ENCODE measurements at places on chromosomes 7 and 10.

- DNase-seq, result no peak
These were observed 18.3 kb downstream of the ZFAND2A start for GRCh38 chr7:1141651-1142050.

GRCh38 chr7:11743548-11743947, 88.5 kb downstream of the THSD7A start:
- no peak for DNase-seq

DNA sequence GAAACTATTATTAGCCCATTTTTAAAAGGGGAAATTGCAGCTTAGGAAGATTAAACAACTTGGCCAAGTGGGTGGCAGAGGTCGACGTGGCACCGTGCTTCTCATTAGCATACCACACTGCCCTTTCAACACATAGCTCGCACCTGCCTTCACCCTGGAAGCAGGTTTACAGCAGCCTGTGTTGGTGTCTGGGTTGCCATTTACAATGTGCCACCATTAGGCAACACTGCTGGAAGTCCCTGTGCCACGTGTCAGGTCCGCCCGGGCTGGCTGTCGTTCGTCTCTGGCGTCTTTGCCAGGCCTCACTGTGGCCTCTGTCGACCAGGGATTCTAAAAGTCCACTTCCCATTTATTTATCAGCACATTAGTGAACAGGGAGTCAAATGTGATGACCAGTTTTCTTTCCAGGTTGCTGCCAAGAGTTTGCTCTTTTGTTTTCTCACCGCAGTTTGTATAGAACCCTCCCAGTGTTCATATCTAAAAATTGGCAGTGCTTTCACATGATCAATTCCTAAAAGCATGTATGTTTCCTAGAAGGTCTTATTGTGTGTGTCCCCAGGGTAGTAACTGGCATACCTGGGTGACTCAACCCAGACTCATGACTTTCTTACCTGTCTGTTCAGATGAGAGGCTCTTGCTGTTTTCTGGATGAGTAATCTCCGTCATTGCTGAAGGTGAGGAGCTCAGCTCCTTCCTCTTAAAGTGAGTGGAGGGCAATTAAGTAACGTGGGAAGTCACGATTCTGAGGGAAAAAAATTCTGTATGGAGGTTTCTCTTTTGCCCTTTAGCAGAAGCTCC, 9.2 kb downstream of the INSIG1 start:
- DNase-seq, result no peak

DNA sequence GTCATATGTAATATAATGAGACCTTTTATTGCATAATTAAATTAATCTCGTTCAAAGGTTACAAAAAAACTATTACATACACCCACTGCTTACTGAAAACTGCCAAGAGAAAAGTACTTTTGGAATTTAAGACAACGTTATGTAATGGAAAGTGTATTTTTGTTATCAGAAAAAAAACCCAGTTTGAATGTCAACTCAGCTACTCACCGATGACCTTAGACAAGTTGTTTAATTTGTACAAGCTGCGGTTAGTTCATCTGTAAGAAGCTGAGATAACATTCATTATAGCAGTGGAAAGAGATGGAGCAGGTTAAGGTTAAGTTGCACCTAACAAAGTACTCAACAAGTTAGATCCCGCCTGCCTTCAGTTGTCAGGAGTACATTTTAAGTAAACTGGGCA, 1.1 kb downstream of the PSMA2 start:
- DNase-seq, result no peak

DNA sequence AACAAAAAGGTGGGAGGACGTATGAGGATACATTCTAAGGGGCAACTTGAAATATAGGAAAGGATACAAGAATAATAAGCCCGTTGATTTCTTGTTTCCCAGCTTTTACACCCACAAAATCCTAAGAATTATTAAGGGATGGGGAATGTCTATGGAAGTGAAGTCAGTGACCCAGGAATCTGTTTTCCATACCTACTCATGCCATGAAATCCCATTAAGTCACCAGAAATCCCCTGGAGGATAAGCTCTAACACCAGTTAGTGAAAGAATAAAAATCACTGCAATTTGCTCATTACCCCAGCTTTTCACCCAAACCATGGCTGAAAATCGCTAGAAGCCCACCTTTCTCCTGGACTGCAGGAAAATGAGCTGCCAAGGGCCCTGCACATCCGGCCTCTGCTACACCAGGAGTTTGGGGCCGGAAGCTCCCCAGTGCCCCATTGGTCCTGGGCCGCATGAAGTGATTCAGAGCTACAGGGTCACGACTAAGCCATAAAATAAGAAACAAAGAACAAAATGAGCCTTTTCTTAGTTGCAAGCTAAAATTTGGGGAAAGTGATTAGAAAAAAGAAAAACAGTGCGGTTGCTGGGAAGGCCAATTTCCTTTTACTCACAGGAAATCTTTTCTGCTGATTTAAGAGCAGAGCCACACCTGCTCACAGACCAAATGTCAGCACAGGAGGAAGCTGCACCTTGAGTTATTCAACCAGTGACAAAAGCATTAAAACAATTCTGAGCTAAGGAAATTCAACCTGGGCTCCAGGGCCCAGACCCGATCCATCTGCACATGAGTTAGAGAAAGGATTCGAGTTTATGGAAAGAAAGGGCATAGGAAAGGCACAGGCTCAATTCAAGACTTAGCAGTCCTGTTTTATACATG, 40.3 kb downstream of the HIPK2 start:
- no peak for DNase-seq

DNA sequence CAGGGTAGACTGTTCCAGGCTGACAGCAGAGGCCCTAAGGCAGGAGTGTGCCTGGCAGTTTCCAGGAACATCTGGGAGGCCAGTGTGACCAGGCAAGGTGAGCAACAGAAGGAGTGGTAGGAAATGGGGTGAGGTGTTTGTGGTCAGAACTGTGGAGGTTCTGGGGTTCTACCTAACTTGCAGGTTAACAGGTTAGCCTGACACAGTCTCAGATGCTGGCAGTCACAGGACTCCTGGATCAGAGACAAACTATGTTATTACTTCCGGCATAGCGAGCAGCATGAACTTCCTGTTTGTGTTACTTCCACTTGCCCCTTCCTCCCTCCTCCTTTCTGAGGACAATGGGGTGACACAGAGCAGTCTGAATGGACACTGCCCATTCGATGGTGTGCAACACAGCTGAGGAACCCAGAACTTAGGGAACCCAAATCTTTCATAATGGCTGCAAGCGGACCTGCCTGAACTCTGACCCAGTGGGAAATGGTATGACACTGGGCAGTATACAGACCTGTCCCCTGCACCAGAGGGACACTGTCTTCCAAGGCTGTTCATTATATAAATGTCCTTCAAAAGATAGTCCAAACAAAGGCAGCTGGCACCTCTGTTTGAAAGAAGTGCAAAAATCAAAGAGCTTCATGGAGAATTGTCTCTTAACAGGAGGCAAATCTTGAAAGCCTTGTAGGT, 3.9 kb upstream of the SAR1A start:
- no peak for DNase-seq

- no peak for DNase-seq
These were observed 804.9 kb downstream of the LRMDA start for GRCh38 chr10:76236356-76236755.
